Ovary (tissue), 10 donors: ENCODE measurements at places on chromosomes 7 and 10. TPM values are rescaled to one million over a fixed set of nuclear protein-coding genes. Genes with fewer than 3 reads are reported as not detected.

DNA sequence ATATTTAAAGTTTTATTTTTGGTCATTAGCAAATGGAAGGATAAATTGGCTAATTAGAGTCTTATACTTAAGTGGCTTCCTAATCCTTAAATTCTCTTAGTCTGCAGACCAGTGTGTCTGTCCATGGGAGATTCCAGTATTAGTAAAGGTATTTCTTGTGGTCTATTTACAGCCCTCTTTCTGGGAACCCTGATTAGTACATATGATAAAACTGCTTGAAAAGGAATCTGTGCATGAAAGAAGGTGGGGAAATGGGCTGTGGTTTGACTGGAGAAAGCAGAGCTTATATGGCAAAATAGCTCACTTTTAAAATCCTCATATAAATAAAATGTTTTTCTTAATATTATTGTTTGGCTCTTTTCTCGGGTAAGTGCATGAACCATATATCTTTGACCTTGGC lies 124.5 kb upstream of the RHOBTB1 start:
- no peak overlapping the region for H3K4me3 ChIP-seq
- no peak for DNase-seq
- no peak overlapping the region for H3K27ac ChIP-seq

DNA sequence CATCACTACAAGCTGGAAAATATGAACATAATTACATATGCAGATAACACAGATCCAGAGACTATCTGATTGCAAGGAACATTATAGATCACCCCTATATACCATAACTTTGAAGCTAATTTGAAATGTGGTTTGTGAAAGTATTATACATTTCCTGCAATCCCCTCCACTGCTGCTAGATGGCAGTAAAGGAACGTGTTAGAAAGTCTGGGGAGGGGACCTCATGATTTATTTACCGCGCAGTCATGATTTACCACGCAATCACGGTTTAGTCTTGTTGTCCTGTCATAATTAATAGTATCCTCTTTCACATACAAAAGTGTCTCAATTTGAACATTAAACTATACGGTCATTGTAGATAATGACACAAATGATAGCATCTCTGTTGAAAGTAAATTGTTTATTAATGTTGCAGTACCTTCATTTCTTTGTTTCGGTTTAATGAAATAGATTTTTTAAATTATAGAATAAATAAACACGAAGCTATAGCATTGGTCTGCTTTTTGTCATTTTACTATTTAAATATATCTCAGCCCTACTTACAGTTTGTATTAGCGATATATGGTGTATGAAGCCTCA lies 145.3 kb upstream of the PRSS1 start:
- H3K27ac ChIP-seq, result no peak overlapping the region
- H3K4me1 ChIP-seq, result no peaks in the 10 kb centered on the region
- no peak overlapping the region for H3K4me3 ChIP-seq
- no peaks in the 10 kb centered on the region for H3K27me3 ChIP-seq
- no peaks in the 10 kb centered on the region for H3K36me3 ChIP-seq
- no peak for DNase-seq

DNA sequence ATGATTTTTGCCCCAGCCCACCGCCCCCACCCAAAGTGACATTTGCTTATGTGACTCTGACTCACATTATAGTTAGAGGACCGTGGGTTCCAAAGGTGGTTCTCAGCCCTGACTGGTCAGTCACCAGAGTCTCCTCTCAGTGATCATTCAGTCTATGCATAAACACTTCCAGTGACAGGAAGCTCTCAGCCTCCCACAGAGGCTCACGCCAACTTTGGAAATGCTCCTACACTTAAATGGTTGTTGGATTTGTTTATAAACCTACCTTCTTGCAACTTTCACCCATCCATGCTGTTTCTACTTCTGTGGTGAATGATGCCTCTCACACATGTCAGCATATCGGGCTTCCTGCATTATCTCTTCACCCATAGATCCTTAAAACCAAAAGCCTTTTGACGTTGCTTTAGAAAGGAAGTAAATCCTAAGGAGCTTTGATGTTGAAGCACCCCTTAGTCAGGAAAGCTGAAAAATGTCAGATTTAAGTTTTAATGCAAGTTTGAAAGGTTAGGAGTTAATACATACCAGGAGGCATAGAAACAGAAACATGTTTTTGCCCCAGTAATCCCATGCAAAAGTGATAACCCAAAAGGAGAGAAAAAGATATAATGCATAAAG lies 46.5 kb upstream of the FGL2 start:
- H3K4me1 ChIP-seq, result peaks cover 9% of the 10 kb centered on the region
- H3K36me3 ChIP-seq, result no peaks in the 10 kb centered on the region
- no peak overlapping the region for H3K27ac ChIP-seq
- DNase-seq, result no peak

GRCh38 chr10:3893901-3894563 lies 109.0 kb upstream of the KLF6 start:
- no peak for DNase-seq
- H3K4me3 ChIP-seq, result no peak overlapping the region
- no peaks in the 10 kb centered on the region for H3K36me3 ChIP-seq
- H3K27ac ChIP-seq, result no peak overlapping the region
- H3K4me1 ChIP-seq, result no peaks in the 10 kb centered on the region
- H3K27me3 ChIP-seq, result no peaks in the 10 kb centered on the region

- H3K27me3 ChIP-seq, result no peaks in the 10 kb centered on the region
- no peak overlapping the region for H3K27ac ChIP-seq
- no peak for DNase-seq
- H3K4me3 ChIP-seq, result no peak overlapping the region
- no peaks in the 10 kb centered on the region for H3K36me3 ChIP-seq
Observed at GRCh38 chr10:6400821-6401465, 179.1 kb downstream of the PRKCQ start.

DNA sequence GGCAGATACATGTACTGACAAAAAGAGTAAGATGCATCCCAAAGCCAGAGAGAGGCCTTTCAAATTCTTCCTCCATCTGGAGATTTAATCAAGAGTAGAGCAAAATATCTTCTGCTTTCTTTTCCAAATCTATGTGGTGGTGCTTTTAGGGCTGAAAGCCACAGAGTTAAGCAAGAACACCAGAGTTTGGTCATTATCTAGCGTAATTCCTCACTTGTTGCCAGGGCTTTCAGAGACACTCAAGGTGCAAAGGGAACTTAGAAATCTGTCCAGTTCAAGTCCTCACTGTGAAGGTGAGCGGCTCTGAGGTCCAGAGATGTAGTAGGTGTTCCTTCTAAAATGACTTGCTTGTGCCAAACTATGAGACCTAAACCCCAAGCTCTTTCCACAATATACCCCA lies 10.9 kb upstream of the NFE2L3 start:
- DNase-seq, result no peak
- H3K36me3 ChIP-seq, result no peaks in the 10 kb centered on the region
- H3K27ac ChIP-seq, result no peak overlapping the region
- no peaks in the 10 kb centered on the region for H3K27me3 ChIP-seq

- H3K27me3 ChIP-seq, result no peaks in the 10 kb centered on the region
- no peak for DNase-seq
- peaks cover 3% of the 10 kb centered on the region for H3K4me1 ChIP-seq
- H3K4me3 ChIP-seq, result no peak overlapping the region
- H3K36me3 ChIP-seq, result no peaks in the 10 kb centered on the region
- H3K27ac ChIP-seq, result no peak overlapping the region
Observed at GRCh38 chr7:11261470-11261869, 287.8 kb downstream of the PHF14 start.

- no peak for DNase-seq
- H3K27ac ChIP-seq, result no peak overlapping the region
- H3K36me3 ChIP-seq, result no peaks in the 10 kb centered on the region
- no peaks in the 10 kb centered on the region for H3K4me1 ChIP-seq
- no peak overlapping the region for H3K4me3 ChIP-seq
Observed at GRCh38 chr7:152553671-152554317, 118.0 kb upstream of the KMT2C start.

DNA sequence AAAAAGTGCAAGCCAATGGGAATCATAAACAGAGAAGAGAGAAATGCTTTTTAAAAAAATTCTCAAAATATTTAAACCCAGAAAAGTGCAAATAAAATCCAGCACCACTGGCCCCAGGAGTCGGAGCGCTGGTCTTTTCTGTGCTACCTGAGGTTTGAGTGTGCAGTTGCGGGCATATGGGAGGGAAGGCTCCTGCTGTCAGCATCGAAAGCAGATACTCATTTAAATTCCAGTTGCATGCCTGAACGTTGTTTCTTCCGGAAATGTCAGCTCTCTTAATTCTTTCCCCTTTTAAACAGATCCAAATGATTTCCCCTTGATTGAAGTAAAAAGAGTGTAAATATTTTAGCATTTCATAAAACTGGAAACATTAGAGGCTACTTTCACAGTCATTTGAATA lies 240.5 kb upstream of the GPR26 start:
- DNase-seq, result no peak
- H3K27ac ChIP-seq, result no peak overlapping the region
- no peaks in the 10 kb centered on the region for H3K4me1 ChIP-seq
- H3K4me3 ChIP-seq, result no peak overlapping the region
- H3K36me3 ChIP-seq, result no peaks in the 10 kb centered on the region
- no peaks in the 10 kb centered on the region for H3K27me3 ChIP-seq

DNA sequence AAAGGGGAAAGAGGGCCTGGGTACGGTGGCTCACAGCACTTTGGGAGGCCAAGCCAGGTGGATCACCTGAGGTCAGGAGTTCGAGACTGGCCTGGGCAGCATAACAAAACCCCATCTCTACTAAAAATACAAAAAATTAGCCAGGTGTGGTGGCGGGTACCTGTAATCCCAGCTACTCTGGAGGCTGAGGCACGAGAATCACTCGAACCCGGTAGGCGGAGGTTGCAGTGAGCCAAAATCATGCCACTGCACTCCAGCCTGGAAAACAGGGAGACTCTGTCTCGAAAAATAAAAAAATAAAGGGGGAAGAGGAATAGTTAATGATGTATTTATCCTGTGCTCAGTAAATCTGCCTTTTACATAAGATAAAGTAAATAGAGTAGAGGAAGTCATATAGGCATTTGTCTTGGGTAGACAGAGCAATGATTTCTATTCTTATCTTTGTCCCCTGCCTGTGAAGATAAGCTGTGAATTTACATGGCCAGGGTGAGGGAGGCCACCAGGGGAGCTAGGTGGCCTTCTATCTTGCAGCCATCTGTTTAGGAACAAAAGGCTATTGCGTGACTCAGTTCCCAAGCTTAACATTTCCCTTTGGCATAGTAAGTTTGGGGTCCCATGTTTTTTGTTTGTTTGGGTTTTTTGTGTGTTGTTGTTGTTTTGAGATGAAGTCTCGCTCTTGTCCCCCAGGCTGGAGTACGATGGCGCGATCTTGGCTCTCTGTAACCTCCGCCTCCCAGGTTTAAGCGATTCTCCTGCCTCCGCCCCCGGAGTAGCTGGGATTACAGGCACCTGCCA lies 73.2 kb upstream of the GTF2I start:
- H3K4me3 ChIP-seq, result no peak overlapping the region
- H3K36me3 ChIP-seq, result no peaks in the 10 kb centered on the region
- H3K27me3 ChIP-seq, result no peaks in the 10 kb centered on the region
- H3K4me1 ChIP-seq, result peaks cover 12% of the 10 kb centered on the region
- DNase-seq, result no peak

DNA sequence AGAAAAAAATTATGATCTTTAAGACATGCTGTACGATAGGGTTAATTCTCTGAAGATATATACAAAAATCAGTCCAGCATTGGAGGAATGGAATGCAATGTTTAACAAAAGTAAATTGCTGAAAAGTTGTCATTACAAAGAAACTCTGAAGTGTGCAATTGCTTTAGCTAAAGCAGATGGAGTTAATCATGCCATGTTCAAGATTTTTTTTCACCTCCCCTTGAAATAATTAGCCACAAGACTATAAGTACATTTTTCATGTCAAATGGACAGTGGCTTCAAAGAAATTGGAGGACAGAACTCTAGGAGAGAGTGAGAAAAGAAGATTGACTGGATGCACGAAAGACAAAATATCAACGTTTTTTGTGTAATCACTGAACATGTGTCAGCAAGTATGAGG lies 63.1 kb upstream of the MEOX2 start:
- H3K4me1 ChIP-seq, result peaks cover 3% of the 10 kb centered on the region
- H3K27ac ChIP-seq, result no peak overlapping the region
- DNase-seq, result no peak
- no peak overlapping the region for H3K4me3 ChIP-seq

DNA sequence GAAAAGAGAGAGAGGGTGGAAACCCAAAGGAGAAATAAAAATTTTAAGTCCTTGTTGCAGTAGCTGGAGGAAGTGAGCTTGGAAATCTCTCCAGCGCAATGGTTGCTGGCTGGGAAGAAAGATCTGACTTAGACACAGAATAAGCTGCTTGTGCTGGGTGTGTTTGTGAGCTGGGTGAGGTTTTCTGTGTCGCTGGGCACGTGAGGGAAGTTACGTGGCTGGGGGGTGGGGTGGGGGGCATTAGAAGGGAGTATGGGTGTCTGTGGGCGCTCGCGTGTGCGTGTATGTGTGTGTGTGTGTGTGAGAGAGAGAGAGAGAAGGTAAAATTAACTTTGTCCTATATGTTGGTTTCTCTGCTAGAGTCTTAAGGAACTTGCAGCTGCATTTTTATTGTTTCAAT lies 11.6 kb downstream of the TCF7L2 start:
- H3K4me1 ChIP-seq, result peaks cover 36% of the 10 kb centered on the region
- no peak overlapping the region for H3K4me3 ChIP-seq
- H3K27ac ChIP-seq, result no peak overlapping the region
- H3K27me3 ChIP-seq, result no peaks in the 10 kb centered on the region
- H3K36me3 ChIP-seq, result no peaks in the 10 kb centered on the region
- no peak for DNase-seq

DNA sequence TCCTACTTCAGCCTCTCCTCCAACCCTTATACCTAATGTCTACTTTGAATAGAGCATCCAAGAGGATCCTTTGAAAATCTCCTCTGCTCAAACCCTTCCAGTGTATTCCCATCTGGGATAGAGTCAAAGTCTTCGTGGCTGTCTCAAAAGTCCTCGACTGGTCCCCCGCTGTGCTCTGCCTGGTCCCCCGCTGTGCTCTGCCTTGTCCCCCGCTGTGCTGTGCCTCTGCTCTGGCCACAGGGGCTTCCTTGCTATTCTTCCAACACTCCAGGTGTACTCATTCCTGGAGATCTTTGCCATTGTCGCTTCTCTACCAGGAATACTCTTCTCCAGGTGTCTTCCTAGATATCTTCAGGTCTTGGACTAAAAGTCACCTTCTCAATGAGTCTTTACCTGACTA lies 36.1 kb upstream of the COMMD3 start:
- H3K4me1 ChIP-seq, result no peaks in the 10 kb centered on the region
- H3K27me3 ChIP-seq, result no peaks in the 10 kb centered on the region
- H3K36me3 ChIP-seq, result no peaks in the 10 kb centered on the region

DNA sequence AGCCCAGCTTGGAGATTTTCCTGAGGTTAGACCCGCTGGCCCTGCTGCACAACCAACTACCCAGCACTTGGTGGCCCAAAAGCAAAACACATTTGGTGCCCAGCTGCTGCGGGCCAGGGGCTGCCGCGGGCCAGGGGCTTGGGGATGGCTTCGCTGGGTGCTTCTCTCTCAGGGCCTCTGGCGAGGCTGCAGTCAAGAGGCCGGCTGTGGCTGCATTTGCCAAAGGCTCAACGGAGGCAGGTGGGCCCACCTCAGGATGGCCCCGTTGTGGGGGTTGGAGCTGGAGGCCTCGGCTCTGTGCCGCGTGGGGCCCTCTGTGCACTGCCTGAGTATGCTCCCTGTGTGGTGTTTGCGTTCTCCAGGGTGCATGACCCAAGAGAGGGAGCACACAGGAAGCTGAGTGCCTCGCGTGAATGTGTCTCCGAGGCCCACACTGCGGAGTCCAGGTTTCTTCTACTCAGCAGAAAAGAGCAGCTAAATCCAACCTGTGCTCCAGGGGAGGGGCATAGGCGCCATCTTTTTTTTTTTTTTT lies 17.5 kb upstream of the UBE3C start:
- H3K4me1 ChIP-seq, result no peaks in the 10 kb centered on the region
- no peak overlapping the region for H3K27ac ChIP-seq
- no peaks in the 10 kb centered on the region for H3K36me3 ChIP-seq
- no peaks in the 10 kb centered on the region for H3K27me3 ChIP-seq
- no peak for DNase-seq

The NRP1 gene
- 67.2 TPM for total RNA-seq

The PRLHR gene
- not detected for total RNA-seq

The HGF gene
- total RNA-seq, result 4.6 TPM

The PSTK gene
- total RNA-seq, result 3.3 TPM

The CPA5 gene
- not detected for total RNA-seq

The ADAMTS14 gene
- total RNA-seq, result not detected

The LRCH4 gene
- 115 TPM for total RNA-seq

The APBB1IP gene
- 1.4 TPM for total RNA-seq
